CD4-positive, CD25-positive, alpha-beta regulatory T cell (primary cell): ENCODE measurements at places on chromosomes 2 and 18.
A peak's percentile ranks its signal among the peaks of the same experiment; 100 is the strongest.

DNA sequence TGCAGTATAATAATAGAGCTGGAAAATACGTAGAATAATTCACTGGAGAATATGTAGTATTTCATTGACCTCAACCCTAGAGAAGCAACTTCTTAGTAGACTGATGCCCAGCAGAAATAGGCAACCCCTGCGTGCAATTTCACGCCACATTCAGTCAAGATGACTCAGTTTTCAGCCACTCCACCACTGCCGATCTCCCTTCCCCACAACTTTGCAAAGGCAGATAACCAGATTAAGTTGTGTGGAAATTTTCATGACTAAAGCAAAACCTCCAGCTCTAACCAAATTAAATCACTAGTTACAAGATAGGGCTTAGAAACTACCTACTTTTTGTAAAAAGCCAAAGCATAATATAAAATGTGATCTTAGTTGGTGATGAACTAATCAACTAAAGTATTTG lies 63.3 kb upstream of the STK17B start:
- no peak for DNase-seq

- no peak for DNase-seq
These were observed 154.3 kb downstream of the NRP2 start for GRCh38 chr2:205836477-205837221.

DNA sequence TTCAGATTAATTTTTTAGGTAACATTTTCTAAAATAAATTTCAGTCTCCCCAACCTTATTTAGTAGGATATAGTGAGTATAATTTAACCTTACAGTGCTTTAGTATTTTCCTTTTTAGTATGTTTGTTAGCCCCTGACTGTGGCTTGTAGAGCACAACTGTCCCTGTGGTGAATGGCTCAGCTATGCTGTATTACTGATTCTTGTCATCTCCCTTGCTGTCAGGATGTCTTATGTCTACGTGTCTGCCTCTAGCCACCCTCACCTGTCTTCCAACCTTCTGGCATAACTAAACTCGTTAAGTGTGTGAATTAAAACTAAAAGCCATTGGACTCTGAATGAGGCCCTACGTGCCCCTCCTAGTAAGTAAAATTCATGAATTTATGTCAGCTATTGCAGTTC lies 18.4 kb downstream of the MRPS9 start:
- no peak for DNase-seq

DNA sequence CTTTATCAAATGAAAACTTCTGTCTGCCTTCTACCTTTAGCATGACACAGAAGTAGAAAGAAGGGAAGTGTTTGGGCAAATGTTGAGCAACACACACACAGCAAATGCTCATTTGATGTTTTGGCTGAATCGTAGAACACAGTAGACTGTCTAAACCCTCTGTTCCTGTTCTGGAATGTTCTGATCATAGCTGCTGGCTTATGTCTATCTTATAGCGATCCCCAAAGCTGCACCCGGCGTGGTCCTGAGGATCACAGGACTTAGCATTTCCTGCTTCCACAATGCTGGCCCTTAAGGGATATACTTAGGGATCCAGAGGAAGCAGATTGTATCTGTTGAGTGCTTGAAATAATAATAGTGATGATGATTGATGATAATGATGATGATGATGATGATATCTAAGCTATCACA lies 15.2 kb downstream of the GNLY start:
- no peak for DNase-seq

GRCh38 chr2:127228102-127228501 lies 8.0 kb upstream of the CYP27C1 start:
- DNase-seq: no peak

DNA sequence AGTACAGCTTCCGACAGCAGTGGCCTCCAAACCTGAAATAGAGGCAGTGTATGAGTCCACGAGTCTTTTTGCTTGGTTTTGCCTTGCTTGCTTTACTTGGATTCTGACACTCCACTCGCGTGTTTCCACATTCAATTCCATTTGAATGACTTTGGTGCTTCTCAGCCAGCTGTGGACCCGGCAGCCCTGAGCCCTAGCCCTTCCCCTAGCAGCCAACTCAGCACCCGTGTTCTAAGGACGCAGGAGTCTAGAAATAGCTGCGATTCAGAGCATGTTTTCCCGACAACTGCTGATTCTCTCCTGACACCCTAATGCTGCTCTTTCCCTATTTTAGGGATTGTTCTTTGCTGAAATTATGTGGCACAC lies 20.6 kb downstream of the LRRFIP1 start:
- no peak for DNase-seq

- peak; percentile 70 for DNase-seq
These were observed 145.6 kb downstream of the FAM161A start for GRCh38 chr2:61707984-61708852.

DNA sequence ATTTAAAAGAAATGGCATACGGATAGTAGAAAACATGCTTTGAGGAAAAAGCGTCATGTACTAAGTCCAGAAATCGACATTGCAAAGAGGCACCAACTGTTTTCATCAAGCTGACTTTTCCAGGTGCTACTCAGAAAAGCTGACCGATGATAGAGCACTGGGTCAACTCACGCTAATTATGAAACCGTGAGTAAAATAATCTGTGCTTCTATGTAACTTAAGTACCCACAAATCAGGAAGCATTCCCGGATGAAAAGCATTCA lies 353 bp upstream of the NUP35 start:
- no peak for DNase-seq

DNA sequence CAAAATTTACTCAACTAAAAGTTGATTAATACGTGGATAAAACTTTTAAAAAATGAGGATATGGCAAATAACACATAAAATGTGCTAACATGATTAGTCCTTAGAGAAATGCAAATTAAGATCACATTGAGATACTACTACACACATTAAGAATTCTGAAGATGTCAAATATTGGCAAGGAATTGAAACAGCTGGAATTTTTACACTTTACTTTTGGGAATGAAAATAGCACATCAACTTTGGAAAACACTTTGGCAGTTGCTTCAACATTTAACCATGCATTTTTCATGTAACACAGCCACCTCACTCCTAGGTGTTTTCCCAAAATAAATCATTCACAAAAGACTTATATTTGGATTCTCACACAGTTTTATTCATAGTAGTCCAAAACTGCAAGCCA lies 687.9 kb upstream of the SETBP1 start:
- no peak for DNase-seq

DNA sequence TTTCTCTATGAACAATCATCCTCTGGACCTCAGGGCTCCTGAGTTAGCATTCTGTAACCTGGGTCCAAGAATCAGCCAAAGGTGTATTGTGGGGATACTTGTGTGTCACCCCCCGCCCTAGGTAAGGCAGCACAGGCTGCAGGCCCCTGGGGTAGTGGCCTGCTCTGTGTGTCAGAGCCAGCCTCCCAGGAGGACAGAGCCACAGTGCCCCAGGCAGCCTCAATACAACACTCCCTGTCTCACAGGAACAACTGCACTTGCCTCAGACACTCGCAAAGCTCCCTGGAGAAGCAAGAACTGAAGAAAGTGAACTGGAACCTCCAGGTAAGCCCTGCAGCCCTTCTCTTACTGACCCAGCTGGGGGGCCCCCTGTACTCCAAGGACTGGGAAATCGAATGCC lies 121.3 kb upstream of the PPP1CB start:
- no peak for DNase-seq

GRCh38 chr2:96923810-96924774 lies 54.2 kb upstream of the SEMA4C start:
- DNase-seq: peak; percentile 49

GRCh38 chr18:55433648-55434047 lies 154.3 kb downstream of the TCF4 start:
- no peak for DNase-seq

DNA sequence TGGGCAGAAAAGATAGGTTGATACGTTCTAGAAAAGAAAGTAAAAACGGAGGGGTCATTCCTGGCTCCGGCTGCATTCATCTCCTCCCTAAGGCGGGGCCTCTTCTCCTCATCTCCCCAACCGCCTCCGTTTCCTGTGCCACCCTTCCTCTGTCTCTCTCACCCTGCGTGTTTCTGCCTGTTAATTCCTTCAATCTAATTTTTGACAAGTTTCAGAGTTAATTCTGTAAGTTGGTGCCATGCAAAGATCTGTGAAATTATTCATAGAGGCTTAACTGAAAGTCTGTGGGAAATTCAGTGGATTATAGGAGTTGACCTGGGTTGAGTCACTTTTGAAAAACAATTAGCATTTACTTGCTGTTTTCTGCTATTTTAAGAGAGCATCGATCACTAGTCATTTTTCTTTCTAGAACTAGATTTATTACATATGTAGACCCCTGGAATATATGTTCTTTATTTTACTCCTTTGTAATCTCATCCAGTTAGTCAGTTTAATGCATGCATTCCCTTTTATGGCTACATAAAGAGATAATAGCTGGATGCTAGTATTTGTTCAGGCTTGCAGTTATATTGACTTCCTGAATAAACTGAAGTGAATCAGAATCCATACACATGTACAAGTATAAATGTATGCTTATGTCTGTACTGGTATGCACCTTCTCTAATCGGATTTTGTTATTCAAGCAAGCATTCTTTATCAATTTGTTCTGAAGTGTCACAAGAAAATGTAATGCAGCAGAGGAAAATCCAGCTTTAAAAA lies 91.1 kb downstream of the EML6 start:
- DNase-seq: no peak

GRCh38 chr18:79749251-79750191 lies 48.2 kb upstream of the KCNG2 start:
- no peak for DNase-seq

DNA sequence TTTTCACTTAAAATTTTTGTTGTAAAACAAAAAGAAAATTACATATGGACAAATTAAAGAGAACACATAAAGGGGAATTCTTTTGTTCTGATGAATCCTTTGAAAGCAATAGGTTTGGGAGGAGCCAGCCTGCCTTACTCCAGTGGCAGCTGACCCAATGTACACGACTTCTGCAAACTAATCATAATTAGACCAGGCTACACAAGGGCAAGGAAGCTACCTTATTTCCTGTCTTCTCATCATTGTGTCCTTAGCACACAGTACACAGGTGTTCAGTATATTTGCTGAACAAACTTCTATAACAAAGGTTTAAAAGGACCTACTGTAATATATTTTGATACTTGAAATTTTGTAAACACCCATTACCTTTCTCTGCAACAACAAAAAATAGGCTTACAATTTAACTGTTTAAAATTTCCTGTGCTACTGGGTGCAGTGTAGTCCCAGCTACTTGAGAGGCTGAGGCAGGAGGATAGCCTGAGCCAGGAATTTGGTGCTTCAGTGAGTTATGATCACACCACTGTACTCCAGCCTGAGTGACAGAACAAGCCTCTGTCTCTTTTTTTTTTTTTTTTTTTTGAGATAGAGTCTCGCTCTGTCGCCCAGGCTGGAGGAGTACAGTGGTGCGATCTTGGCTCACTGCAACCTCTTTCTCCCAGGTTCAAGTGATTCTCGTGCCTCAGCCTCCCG lies 18.9 kb downstream of the KCNG3 start:
- DNase-seq: no peak

- DNase-seq: no peak
These were observed 668.7 kb downstream of the SLC4A3 start for GRCh38 chr2:220296174-220296573.

DNA sequence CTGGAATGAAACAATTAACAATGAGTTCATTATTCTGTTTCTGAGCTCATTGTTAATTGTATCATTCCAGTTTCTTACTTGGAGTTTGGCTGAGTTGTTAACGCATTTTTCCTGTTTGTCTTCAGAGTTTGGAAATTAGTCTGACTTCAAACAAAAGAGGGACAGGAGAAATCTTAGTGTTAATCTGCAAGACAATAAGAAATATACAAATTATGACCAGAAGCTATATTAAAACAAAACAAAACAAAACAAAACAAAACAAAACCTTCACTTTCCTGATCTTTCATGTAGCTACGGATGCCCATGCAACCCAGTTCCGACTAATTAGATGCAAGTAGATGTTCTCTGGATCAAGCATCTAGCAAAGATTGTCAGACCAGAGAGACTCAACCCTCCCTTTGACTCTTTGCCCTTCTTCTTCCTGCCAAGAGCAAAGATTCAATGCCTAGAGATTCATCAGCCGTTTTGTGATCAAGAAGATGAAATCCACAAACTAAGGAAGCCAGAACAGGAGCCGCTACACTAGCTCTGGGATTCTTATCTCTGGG lies 686.2 kb upstream of the FSHR start:
- no peak for DNase-seq

GRCh38 chr2:239787538-239788050 lies 237.5 kb downstream of the NDUFA10 start:
- no peak for DNase-seq

GRCh38 chr2:43939695-43940256 lies 56.0 kb downstream of the LRPPRC start:
- DNase-seq: no peak

GRCh38 chr2:10486601-10487079 lies 38.5 kb upstream of the ODC1 start:
- no peak for DNase-seq

- DNase-seq: no peak
These were observed 22.0 kb downstream of the NTSR2 start for GRCh38 chr2:11647834-11648600.

GRCh38 chr2:222269132-222269531 lies 29.7 kb downstream of the PAX3 start:
- DNase-seq: no peak

- DNase-seq: no peak
These were observed 103.9 kb downstream of the RND3 start for GRCh38 chr2:150383587-150383986.

DNA sequence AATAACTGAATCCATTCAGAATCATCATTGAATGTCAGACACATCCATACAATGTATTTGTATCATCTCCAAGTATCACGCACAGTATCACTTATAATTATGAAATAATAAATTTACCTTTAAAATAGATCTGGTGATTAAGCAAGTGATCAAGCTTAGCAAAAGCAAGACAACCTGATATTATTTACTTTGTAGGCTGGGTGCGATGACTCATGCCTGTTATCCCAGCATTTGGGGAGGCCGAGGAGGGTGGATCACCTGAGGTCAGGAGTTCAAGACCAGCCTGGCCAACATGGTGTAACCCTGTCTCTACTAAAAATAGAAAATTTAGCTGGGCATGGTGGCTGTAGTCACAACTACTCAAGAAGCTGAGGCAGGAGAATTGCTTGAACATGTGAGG lies 421.0 kb upstream of the NETO1 start:
- DNase-seq: no peak
